Breast epithelium (tissue), 4 donors: ENCODE measurements at places on chromosomes 1 and 21. TPM values are rescaled to one million over a fixed set of nuclear protein-coding genes. Genes with fewer than 3 reads are reported as not detected.

GRCh38 chr21:28485301-28486022 is 507.2 kb downstream of the LTN1 start:
- DNase-seq, result no peak

DNA sequence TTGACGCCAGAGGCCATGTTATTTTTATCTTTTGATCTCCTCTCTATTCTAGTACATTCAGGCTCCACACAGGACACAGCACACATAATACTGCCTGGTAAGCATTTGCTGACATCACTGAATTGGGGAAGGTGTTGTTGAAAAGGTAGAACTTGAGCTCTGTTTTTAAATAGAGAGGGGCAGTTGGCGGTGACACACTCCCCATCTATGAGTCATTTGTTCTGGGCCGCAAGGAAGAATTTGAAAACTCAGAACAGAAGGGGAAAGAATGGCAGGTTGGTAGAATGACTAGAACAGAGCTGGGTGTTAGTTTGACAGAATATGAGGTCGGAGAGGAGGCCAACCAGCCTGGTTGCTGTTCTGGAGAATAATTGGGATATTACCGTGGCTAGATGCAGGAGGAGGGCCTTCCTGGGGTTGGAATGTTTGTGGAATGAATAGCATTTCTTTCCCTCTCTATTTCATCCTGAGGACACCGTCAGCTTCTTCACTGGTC is 52.1 kb upstream of the ERRFI1 start:
- no peak for DNase-seq

- DNase-seq, result no peak
Measured at GRCh38 chr1:23417570-23417969, 7.0 kb downstream of the TCEA3 start.

- DNase-seq, result no peak
Measured at GRCh38 chr1:221620437-221621384, 121.2 kb downstream of the DUSP10 start.

DNA sequence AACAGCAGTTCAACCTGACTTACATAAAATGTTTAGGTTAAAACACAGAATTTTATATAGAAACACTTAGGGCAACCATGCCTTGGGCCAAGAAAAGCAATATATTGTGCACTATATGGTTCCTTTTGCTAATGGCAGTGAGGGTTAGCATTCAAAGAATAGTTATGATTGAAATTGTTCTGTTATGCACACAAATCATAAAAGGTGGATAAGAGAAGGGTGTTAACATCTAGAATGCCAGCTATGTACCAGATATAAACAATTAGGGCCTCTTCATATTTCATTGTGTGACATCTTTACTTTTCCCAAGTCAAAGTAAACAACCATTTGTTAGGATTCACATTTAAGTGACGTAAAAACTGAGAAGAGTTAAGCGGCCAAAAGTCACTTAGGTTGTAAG is 308.0 kb upstream of the B3GALT2 start:
- no peak for DNase-seq

DNA sequence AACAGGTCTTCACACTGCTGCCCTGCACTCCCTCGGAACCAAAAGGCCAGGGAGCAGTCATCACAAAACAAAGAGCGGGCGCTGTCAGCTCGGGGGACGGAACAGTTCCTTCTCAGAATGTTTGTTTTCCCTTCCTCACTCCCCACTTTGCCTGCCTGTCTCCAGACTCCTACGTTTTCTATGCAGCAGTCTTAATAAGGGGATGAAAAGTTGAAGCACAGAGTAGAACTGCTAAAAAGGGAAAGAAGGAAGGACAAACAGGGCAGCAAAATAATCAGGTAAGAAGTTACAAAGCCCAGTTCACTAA is 738 bp upstream of the GPR161 start:
- no peak for DNase-seq

DNA sequence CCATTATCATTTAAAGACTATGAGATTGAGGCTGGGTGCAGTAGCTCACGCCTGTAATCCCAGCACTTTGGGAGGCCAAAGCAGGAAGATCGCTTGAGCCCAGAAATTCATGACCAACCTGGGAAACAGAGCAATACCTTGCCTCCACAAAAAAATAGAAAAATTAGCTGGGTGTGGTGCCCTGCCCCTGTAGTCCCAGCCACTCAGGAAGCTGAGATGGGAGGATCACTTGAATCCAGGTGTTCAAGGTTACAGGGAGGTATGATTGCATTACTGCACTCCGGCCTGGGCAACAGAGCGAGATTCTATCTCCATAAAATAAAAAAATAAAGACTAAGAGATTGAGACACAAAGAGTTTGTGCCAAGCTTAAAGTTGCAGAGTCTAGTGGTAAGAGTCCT is 537.0 kb downstream of the DPYD start:
- no peak for DNase-seq

DNA sequence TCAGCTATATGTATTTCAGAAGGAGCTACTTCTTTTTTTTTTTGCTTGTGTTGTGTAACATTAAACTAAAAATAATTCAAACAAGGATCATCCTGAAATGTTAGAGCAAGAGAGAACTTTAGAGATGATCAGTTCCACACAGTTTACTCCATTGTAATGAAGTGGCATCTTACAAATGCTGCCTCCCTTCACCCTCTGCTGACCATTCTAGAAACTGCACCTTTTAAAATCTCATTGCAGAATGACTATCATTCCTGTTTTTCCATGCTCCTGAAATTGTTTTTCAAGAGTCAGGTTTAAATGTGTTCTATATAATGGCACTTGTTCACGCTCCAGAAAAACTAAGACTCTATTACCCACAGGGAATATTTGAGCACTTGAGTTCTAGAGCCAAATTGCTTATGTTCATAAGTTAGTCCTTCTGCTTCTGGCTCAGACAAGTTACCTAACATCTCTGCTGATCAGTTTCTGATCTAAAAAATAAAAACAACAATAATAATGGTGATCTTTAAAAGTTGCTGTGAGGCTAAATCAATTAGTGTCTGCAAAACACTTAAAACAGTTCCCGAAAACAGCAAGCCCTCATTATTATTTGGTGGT is 21.5 kb upstream of the SLC44A5 start:
- no peak for DNase-seq

DNA sequence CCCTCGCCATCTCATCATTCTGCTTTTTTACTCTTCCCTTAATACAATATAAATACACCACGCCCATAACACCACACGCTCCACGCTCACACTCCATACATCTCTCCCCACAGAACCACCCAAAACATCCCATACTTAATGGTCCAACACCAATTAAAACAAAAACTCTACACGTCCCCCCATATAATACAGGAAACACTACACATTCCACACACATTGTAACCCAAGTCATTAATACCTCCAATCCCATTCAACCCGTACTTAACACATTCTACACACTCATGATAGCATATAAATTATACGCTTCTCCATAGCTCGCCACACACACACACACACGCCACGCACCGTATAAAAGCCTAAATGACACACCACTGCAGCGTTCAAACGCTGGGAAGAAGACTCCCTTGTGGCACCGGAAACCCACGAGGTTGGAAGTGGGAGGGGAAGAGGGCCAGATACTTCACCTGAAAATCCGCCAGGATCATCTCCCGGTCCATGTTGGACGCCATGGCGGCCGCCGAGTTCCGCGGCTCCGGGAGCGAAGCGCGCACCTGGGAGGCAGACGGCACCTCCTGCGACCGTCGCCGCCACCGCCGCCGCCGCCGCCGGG is 659 bp downstream of the FAF1 start:
- no peak for DNase-seq

- DNase-seq, result no peak
Measured at GRCh38 chr1:82485591-82486369, 685.0 kb downstream of the ADGRL2 start.

GRCh38 chr1:11157394-11157793 is 31.8 kb upstream of the ANGPTL7 start:
- no peak for DNase-seq

DNA sequence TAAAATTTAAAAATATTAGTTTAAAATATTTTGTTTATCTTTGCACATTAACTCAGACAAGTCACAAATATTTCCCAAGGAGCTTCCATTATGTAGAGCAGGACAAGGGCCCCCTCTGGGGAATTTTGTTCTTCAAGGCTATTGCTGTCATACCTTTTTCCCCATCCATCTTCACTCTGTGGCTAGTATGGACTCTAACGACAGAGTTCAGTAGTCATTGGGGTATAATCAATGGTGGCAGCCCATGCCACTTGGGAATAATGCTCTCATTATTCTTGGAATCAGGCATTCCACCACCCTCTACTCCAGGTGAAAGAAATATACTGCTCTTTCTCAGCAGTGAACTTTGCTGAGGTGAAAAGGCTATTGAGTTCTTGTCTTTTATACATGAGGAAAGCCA is 38.5 kb upstream of the ERO1B start:
- DNase-seq, result no peak

GRCh38 chr1:112961072-112961471 is 5.1 kb upstream of the SLC16A1 start:
- no peak for DNase-seq

- DNase-seq, result no peak
Measured at GRCh38 chr1:63124666-63125191, 197.6 kb upstream of the FOXD3 start.

DNA sequence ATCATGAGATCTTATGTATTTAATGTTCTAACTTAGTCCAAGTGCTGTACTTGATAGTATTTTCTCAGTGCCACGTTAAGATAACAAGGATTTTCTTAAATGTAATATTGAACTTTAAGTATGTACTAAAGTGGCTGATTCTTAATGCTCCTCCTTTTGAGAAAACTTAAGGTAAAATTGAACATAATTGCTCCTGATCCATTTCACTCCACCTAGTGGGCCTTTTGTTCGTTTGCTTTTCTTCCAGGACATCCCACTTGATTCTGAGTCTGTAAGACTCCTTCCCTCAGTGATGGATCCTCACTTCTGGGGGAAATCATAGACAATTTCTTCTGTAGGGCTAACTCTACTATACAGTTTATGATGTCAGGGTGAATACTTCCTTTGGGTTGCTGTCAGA is 173.1 kb downstream of the LMO4 start:
- no peak for DNase-seq

GRCh38 chr1:157504646-157505045 is 47.7 kb downstream of the FCRL5 start:
- no peak for DNase-seq

DNA sequence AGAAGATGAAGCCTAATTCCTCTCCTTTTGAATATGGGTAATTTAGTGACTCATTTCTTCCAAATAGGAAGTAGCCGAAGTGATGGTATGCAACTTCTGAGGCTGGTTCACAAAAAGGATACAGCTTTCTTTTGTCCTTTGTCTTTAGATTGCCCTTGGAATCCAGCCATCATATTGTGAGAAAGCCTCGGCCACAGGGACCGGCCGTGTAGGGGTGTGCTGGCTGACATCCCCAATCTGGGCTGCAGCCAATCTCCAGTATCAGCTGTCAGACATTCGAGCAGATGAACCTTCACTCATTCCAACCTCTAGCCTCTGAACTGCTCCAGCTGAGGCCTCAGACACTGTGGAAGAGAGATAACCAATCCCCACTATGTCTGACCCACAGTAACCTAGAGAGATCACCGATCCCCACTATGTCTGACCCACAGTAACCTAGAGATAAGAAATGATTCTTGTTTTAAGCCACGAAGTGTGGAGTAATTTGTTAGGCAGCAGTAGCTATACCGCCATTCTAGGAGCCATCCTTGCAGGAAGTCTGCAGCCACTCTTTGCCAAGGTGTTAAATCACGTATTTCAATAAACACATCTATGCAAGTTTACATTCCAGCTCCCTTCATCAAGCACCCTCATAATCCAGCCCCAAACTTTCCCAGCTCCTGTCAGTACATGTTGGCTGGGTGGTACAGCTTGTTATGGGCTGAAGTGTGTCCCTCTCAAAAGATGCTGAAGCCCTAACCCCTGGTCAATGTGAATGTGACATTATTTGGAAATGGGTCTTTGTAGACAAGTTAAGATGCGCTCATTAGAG is 2.9 kb upstream of the DIP2A start:
- DNase-seq, result no peak

DNA sequence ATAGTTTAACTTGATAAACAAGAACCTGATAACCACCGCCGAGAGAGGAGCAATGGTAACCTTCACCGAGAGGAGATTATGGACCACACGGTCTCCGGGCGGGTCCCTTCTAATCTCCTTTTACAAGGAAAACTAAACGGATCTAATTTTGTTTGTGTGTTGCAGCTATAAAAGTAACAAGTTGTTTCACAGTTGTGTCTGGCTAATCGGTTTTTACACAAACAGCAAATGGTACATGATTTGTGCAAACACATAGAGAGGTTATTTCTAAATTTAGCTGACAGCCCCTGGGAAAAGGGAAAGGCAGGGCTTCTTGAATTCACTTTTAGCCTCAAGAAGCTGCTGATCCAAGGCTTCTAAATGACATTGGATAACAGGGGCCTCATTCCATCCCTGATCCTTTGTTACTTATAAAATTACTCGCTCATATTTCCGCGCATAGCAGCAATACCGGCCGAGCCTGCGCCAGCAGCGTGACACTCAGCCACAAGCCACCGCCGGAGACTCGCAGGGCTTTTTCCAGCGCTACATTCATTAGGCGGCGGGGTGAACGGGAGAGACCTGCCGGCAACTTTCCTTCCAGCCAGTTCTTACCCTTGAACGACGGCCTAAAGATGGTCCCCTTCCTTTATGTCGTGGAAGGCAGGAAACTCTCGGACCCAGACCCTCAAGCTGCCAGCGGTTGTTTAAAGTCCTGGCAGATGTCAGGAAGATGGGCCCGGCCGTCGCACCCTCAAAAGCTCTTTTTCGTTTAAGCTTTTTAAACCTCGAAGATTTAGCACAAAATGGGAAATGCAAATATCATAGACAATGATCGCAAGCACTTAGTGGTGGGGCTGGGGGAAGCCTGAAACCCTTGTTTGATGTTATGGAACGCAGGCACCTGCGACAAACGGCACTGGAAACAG is 4.4 kb downstream of the FOXD3 start:
- DNase-seq, result no peak

DNA sequence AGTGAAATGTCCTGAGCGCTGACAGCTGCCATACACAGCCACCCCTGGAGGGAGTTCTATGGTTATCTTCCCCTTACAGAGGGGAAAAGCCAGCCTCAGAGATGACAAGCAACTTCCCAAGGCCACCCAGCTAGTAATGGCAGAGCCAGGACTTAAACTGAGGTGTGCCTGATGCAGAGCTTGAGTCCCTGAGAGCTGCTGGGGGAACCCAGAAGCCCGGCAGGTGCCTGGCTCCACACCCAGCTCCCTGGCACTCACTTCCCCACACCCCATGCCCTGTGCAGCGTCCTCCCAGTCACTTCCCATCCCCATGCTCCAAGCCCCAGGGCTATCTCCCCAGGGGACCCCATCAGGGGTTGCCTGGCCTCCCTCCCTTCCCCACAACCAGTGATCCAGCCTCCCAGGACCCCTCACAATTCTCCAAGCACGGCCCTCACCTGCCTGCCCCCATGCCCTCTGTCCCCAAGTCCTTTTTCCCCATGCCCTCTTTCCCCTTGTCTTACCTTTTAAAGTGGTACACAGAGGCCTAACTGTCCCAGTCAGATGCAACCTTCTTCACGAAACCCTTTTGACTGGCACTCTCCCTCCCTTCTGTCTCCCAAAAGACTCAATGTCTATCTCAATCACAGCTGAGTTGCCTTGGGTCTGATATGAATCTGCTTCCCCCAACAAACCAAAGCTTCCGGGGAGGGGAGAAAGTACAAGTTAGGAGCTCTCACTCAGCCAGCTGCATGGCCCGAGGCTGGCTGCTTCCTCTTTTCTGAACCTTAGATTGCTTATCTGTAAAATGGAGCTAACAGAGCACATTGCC is 39.8 kb upstream of the LRP8 start:
- DNase-seq, result no peak

- DNase-seq, result peak; percentile 72
Measured at GRCh38 chr1:15128520-15129313, 24.8 kb upstream of the TMEM51 start.

ZBTB8B gene
- total RNA-seq, result under 0.01 TPM

RCSD1 gene
- total RNA-seq, result 29.0 TPM

AQP10 gene
- total RNA-seq, result not detected

TPRG1L gene
- 56.8 TPM for total RNA-seq

PCAT6 gene
- not detected for total RNA-seq

PCNX2 gene
- 26.2 TPM for total RNA-seq
